Mononuclear cell (primary cell): ENCODE measurements at places on chromosomes 12 and 14. TPM values are rescaled to one million over a fixed set of nuclear protein-coding genes. Genes with fewer than 3 reads are reported as not detected.

Gene HOXC12
- not detected for total RNA-seq

Gene OLR1
- total RNA-seq = 104 TPM

Gene CATSPERB
- 6.8 TPM for total RNA-seq

Gene C12orf56
- 0.73 TPM for total RNA-seq

Gene MIP
- not detected for total RNA-seq

Gene GPR132
- 98.0 TPM for total RNA-seq

Gene TGFB3
- 2.9 TPM for total RNA-seq

Gene FAIM2
- not detected for total RNA-seq

Gene FNTB
- 3.5 TPM for total RNA-seq

Gene PRH2
- total RNA-seq = not detected

Gene LMO3
- not detected for total RNA-seq

Gene CCDC175
- total RNA-seq = 0.84 TPM

Gene SETD3
- total RNA-seq = 152 TPM

Gene DHRS4L2
- total RNA-seq = 5.6 TPM

Gene HPD
- not detected for total RNA-seq

Gene NRXN3
- under 0.01 TPM for total RNA-seq

Gene SVOP
- not detected for total RNA-seq

Gene PELI2
- 31.9 TPM for total RNA-seq

Gene GPR137C
- 0.10 TPM for total RNA-seq
